ENCODE measurements at places on chromosomes 4 and X.
A peak's percentile ranks its signal among the peaks of the same experiment; 100 is the strongest.

DNA sequence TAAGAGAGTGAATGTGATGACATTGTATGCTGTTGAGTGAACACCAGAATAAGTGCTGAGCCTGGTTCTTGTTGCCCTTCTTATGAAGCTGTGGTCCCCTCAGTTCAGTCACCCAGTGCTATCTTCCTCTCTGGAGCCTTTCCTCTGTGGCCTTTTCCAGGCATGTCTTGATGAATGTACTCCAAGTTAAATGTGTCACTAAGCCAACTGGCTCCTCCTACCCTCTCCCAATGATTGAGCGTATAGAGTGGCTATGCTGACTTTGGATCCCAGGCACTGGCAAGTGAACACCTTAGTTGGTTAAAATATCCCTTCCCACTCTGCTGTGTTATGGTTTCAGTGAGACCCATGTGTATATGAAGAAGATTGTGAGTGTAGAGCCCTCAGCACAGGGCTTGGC lies 134.1 kb upstream of the MAMLD1 start:
- DNase-seq, result no peak

GRCh38 chrX:110327336-110327735 lies 9.5 kb upstream of the AMMECR1 start:
- DNase-seq, result no peak

- DNase-seq, result no peak
Measured at GRCh38 chr4:120481756-120482155, 415.1 kb upstream of the MAD2L1 start.

- peak; percentile 29 for DNase-seq
Measured at GRCh38 chr4:108830509-108831244, 67.8 kb upstream of the ETNPPL start.

- no peak for DNase-seq
Measured at GRCh38 chr4:6042293-6043063, 24.2 kb upstream of the C4orf50 start.

- no peak for DNase-seq
Measured at GRCh38 chrX:25640276-25640675, 497.9 kb upstream of the MAGEB18 start.

- no peak for DNase-seq
Measured at GRCh38 chrX:134633832-134634231, 24.4 kb downstream of the PLAC1 start.

GRCh38 chrX:15142084-15142715 lies 127.7 kb downstream of the ASB9 start:
- DNase-seq, result no peak

GRCh38 chrX:75038925-75039324 lies 113.7 kb upstream of the NEXMIF start:
- DNase-seq, result no peak

DNA sequence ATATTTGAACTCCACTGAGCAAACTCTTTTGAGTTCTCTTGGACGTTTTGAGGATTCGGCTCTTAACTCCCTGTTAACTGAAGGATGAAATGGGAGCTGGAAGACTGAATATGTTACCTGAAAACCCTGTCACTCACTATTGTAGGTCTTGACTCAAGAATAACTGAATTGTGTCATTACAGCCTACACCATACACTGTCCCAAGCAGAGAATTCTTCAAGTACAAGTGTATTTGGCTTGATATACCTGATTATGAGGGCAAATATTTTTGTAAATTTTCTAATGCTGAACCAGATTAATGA lies 276.1 kb downstream of the CFAP299 start:
- DNase-seq, result no peak

GRCh38 chr4:7104366-7105031 lies 36.6 kb upstream of the GRPEL1 start:
- no peak for DNase-seq

GRCh38 chr4:61841714-61842113 lies 641.6 kb downstream of the ADGRL3 start:
- DNase-seq, result no peak

- DNase-seq, result no peak
Measured at GRCh38 chr4:138851391-138852335, 163.9 kb upstream of the NOCT start.

GRCh38 chr4:152957437-152958171 lies 21.5 kb downstream of the FHDC1 start:
- no peak for DNase-seq

DNA sequence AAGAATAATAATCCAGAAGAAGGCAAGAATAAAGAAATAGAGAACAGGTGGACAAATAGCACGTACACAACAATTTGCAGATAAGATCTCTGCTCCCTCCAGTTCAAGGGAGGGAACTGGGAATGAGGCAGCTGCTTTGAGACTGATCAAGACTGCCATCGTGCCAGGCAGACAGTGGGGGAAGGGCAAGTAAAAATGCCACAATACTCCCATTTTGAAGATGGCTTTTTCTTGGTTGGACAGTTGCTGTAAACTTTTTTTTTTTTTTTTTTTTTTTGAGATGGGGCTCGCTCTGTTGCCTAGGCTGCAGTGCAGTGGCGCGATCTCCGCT lies 17.2 kb downstream of the USP11 start:
- DNase-seq, result no peak

DNA sequence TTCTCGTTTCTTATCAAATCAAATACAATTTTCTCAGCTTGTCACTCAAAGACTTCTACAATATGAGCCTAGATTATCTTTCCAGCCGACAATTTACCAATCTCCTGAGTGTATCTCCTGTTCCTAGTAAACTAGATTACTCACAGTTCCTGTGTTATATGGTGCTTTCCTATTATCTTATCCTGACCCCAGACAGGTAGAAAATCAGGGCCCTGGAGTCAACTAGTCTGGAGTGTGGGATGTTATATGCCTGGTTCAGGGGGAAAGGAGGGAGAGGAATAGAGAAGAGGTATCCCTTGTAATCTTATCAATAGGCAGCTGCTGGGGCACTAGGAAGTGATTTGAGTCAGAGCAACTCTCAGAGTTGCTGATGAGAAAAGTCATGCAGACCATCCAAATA lies 127.1 kb downstream of the SLC7A11 start:
- no peak for DNase-seq

- no peak for DNase-seq
Measured at GRCh38 chrX:18017411-18017810, 156.3 kb upstream of the RAI2 start.

DNA sequence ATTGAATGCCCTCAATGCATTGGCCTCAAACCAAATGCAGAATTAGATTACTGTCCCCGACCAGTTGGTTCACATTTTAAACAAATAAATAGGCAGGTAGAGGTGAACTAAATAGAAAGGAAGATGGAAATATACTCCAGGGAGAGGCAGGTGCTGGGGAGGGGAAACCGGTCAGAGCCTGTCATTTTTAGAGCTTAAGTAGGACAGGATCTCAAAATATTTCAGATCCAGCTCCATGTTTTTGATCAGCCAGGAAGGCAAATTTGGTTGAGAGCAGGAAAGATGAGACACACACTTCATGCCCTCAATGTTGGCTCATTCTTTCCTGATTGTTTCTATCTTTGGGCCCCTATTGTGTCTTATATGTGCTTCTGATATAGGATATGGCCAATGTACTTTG lies 206.7 kb downstream of the SHROOM3 start:
- no peak for DNase-seq

DNA sequence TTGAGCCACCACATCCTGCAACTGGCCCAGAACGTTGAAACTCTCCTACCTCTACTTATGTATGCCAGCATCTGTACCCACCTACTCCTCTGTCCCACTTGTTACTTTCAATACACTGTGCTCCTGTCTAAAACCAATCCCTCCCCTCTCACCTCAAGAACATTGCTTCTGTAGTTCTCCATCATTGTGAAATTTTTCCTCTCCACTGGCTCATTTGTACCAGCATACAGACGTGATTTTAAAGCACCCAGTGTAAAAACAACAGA lies 25.5 kb upstream of the USO1 start:
- no peak for DNase-seq

- DNase-seq, result no peak
Measured at GRCh38 chr4:163137581-163137980, 29.1 kb downstream of the NAF1 start.

- no peak for DNase-seq
Measured at GRCh38 chrX:101360390-101360789, 11.8 kb upstream of the TIMM8A start.

- no peak for DNase-seq
Measured at GRCh38 chr4:40514497-40514951, 115.1 kb downstream of the RBM47 start.

GRCh38 chrX:47384502-47384901 lies 14.1 kb downstream of the ZNF157 start:
- DNase-seq, result peak; percentile 74

- DNase-seq, result no peak
Measured at GRCh38 chr4:138445098-138445497, 202.9 kb upstream of the SLC7A11 start.

DNA sequence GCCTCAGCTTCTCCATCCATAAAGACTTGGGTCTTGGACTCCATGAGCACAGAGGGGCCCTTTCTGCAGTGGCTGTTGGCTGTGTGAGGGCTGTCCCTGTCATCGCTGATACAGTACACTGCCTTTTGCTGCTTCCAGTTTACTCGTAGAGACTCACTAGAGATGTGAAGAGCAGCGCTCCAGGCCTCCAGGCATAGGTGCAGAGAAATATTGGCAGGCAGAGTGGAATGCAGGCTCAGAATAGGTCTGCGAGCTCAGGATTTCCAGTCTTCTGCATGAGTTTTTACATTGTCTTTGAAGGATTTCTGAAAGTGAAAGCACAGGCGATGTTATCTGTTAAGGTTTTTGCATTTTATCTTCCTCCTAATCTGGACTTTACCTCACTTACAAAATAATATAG lies 97.4 kb downstream of the AASDH start:
- no peak for DNase-seq

DNA sequence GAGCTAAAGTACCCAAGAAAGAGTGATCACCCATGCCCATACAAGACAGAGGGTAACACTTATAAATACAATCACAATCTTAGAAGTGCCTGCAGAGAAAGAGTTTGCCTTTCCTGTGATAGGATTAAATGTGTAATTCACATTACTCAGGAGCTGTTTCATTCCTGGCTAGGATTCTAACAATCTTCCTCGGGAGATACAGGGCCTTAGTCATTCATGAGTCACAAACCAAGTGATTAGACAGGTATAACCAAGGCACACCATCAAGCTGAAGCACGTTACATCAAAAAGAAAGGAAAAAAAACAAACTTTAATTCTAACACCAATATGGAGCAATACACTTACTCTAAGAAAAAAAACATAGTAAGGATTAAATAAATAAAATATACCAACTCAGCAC lies 14.9 kb downstream of the ABCG2 start:
- DNase-seq, result no peak

- DNase-seq, result no peak
Measured at GRCh38 chr4:64584125-64584524, 174.9 kb upstream of the TECRL start.

GRCh38 chr4:137526681-137527080 lies 5.6 kb downstream of the PCDH18 start:
- no peak for DNase-seq

DNA sequence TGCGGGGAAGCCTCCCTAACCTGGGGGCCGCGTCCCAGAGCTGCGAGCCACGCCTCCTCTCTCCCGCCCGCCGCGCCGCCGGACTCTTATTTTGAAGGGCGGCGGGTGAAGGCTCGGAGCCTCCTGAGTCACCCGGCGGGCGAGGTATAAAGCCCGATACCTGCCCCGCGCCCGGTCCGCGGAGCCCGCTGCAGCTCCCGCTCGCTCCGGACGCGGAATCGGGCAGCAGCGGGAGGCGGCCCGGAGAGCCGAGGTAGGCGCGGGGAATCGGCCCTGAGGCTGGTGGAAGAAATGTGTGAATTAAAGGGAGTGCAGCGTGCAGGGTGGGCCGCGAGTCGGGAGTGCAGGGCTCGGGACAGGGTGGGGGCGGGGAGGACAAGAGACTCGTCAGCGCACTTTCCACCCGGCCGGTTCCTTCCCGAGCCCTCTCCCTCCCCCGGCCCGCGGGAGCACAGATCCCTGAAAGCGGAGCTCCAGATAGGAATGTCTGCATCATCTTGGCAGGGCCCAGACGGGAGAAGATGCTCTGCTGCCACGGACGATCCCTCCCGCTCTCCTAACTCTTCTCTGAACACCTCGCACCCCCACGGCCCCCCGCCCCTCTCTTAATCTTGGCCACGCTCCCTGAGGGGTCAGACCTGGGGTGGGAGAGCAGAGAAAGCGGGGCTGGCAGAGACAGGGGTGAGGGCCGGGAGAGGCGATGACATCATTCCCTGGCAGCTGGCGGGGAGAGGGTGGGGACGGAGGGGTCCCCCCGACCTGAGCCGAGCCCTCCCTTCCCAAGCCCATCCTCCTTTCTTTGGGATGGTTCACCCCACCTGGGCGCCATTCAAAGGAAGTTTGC lies 177.9 kb downstream of the CBR4 start:
- DNase-seq, result peak; percentile 78

DNA sequence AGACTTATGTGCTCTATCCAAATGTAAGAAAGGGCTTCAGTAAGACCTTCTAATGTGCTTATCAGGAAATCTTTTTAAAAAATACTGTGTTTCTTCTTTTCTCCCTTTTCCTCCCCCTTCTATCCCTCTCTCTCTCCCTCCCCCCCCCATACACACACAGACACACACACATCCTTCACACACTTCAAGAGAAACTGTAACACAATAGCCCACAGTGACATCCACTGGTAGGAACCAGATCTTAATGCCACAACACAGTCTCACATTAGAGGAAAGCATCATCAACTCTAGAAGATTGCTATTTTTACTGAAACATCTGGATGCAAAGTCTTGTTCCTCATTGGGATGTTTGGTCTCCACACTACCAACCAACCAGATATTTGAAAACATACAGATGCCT lies 4.6 kb downstream of the PCDH19 start:
- no peak for DNase-seq

DNA sequence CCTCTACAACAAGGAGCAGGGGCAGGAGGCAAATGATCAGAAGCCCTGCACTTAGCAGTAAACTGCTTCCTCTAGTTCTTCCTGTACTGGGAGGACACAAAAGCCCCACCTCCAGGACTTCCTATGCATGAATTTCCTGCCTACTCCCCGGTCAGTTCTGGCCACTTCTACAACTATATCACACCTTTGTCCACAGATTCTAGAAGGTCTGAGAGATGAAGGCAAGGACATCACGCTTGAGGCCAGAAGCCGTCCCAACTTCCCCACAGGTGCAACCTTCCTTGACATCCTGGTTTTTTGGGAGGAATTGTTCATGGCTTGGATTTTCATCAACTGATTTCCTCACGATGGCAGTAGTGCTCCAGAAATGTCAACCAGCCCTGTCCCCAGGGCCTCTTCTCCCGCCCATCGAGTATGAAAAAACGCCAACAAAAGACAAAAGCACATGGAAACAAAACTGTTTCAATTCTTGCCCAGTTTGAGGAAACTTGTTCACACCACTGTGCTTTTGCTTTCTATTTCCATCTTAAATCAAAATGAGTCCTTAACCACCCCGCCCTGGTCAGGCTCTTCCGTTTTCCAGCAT lies 206.5 kb upstream of the STK26 start:
- peak; percentile 46 for DNase-seq

- DNase-seq, result no peak
Measured at GRCh38 chr4:113636438-113636818, 125.1 kb downstream of the CAMK2D start.

- no peak for DNase-seq
Measured at GRCh38 chr4:124899997-124900396, 187.5 kb upstream of the ANKRD50 start.

Measured in stimulated activated CD8-positive, alpha-beta memory T cell treated with anti-CD3 and anti-CD28 coated beads, Interleukin-4, amount 100 ng/mL, for 48 hours (primary cell).